ENCODE measurements at places on chromosomes 7 and 10.

DNA sequence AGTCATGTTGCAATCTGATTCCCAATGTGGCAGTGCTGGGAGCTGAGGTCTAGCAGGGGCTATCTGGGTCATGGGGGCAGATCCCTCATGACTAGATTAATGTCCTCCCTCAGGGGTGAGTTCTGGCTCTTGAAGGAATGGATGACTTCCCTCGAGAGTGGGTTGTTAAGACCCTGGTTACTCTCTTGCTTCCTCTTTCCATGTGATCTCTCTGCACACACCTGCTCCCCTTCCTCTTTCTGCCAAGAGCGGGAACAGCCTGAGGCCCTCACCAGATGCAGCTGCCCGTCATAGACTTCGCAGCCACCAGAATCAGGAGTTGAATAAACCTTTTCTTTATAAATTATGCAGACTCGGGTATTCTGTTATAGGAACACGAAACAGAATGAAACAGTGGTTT lies 37.8 kb downstream of the SFMBT2 start:
- DNase-seq, result no peak

GRCh38 chr7:17696422-17696821 lies 243.9 kb downstream of the SNX13 start:
- no peak for DNase-seq

GRCh38 chr10:70410608-70411007 lies 6.7 kb downstream of the EIF4EBP2 start:
- DNase-seq, result no peak

GRCh38 chr10:83682414-83682813 lies 456.9 kb upstream of the GHITM start:
- DNase-seq, result no peak

DNA sequence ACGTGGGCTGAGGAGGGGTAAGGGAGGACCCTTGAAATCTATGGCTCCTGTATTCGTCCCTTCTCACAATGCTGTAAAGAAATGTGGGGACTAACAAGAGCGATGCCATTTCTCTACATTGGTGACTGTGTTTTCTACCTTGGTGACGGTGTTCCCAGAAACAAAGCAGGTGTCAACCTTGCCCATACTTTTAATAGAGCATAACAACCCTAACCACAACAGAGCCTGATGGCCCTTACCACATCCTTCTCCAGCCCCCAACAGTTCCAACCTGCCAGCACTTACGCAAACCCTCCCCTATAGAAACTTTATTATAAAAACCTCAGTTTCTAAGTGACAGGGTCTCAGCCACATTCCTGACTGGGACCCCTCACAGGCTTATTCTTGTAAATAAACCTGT lies 28.2 kb upstream of the ADCYAP1R1 start:
- DNase-seq, result no peak

DNA sequence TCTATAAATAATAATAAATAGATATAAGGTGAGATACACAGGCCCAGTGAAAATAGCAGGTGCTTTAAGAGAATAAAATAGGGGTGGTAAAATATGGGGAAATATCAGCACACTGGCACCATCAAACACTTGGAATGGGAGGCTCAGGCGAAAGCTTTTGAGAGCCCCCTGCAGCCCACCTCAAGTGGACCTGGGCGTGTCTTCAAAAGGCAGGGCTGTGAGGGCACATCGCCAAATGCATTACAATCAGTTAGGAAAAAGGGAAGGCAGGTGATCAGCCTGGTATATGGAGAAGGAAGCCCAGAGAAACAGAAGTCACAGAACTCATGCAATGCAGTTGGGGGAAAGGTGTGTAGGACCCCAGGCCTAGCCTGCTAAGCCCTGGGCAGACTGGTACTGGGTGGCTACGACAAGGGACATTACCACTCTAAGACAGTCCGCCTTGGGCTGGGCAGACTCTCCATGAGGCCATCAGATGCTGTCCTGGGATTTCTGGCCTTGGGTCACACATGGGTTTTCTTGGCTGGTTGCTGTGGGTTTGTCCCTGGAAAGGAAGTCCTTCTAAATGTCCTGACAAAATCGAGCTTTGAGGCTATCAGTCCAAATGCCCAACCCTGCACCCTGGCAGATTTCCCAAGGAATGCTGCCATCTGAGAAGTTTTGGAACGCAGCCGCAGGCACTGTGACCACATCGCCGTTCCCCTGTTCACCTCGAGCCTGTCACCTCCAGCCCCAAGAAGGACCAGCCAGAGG lies 330.6 kb downstream of the GRID1 start:
- DNase-seq, result no peak

- no peak for DNase-seq
Observed at GRCh38 chr10:13475124-13475523, 53.7 kb downstream of the BEND7 start.

DNA sequence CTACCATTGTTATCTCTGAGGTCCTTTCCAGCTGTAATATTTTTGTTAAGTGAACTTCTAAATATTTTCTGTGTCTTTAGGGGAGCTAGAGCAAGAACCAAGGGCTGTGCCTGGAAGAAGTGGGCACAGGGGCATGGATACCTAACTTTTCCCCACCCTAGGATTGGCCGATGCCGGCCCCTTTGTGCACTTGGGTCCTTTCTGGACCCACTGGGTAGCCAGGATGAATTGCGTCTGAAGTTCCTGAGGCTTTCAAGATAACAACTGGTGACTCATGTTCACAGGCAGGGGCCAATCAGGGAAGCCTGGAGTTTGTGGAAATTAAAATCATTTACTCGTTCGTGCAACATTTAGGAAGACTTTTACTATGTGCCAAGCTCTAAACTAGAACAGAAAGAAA lies 758 bp downstream of the DPCD start:
- DNase-seq, result no peak

GRCh38 chr10:49174926-49175500 lies 13.2 kb downstream of the TMEM273 start:
- DNase-seq, result no peak

DNA sequence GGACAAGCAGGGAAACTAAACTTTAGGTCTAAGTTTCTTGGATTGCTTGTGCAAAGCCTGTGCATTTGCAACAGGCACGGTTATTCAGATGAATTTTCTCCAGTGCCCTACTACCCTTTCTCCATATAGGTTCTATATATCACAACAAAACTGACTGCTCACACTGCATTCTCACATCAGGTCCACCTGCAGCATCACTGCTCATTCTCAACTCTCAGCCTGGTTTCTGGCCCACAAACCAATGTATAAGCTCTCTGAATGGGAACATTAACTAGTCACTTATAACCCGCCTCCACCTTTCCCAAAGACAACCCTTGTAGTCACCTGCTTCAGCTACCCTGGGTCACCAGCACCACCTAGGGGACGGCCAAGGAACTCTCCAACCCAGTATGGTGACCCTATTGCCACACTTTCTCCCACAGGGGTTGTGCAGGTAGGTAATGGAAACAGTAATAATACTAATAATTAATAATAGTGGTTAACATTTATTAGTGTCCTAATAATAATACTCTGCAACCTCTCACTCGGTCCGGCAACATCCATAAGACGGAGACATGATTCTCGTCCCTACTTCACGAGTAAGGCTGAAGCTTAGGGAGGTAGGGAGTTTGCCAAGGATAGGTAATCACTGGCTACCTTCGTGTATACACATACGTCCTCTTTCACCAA lies 97.3 kb downstream of the CLEC2L start:
- peak; percentile 67 for DNase-seq

- DNase-seq, result no peak
Observed at GRCh38 chr10:58867683-58868082, 308.8 kb upstream of the PHYHIPL start.

- DNase-seq, result no peak
Observed at GRCh38 chr7:117247809-117248208, 75.0 kb downstream of the WNT2 start.

GRCh38 chr10:111482621-111483216 lies 405.9 kb downstream of the ADRA2A start:
- DNase-seq, result no peak

- no peak for DNase-seq
Observed at GRCh38 chr7:140364819-140365218, 33.5 kb downstream of the SLC37A3 start.

DNA sequence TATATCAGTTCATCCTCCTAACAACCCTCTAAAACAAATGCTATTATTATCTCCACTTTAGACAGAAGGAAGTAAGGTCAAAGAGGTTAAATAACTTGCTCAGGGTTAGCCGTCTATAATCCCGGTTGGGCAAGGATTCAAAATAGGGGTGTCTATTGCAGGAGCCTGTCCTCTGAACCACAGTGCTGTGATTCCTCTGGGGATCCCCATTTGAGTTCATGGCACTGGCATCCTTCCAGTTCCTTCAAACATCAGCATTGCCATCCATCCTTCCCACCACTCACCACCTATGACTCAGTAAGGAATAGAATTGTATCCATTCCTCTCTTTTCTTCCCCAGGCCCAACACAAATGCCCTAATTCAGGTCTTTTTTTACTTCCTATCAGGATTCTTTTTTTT lies 25.6 kb downstream of the HPS6 start:
- no peak for DNase-seq

DNA sequence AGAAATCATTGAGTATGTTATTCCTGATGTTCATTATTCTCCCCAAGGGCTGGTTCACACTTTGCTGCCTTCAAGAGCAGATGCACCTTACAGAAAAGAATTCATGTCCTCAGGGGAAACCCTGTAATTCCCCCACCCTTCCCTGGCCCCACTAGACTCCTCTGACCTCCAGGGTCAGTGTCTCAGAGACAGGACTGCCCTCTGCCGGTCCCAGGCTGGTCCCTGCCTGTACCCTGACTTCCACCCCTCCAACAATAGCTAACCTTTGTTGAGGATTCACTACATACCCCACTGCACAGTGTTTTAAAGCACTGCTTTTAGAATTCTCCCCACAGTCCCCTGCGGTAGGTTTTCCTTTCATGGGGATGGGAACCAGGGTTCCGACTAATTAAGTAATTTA lies 4.4 kb upstream of the SEPHS1 start:
- DNase-seq, result no peak

DNA sequence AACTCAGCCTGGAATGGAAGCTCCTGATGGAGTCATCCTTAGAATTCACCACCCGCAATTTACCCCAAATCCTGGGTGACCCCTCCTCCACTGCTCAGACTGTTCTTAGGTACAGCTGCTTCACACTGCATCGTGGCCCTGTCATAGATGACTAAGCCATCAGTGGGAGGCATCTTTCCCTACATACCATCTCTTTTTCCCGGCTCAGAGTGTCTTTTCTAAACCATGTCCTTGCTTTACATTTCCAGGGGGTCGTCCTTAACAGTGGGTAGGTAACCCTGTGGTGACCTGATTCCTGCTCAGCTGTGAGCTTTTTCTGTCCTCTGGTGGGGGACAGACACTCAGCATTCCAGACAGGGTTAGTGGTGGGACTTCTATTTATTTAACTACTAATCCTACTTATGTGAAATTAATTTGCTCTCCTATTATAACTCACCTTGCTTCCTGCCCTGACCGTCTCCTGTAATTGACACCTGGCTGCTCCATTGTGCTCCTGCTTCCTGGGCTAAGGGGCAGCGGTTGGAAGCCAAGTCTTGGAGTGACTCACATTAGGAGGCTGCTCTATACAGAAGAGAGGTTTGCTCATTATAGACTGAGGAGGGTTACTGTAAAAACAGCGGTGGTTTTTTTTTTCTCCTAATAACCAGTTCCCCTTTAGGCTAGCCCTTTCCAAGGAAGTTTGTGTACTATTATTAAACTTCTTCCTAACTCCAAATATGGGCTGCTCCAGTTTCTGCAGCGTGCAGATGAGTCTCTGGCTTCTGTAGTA lies 40.6 kb downstream of the PYROXD2 start:
- no peak for DNase-seq

DNA sequence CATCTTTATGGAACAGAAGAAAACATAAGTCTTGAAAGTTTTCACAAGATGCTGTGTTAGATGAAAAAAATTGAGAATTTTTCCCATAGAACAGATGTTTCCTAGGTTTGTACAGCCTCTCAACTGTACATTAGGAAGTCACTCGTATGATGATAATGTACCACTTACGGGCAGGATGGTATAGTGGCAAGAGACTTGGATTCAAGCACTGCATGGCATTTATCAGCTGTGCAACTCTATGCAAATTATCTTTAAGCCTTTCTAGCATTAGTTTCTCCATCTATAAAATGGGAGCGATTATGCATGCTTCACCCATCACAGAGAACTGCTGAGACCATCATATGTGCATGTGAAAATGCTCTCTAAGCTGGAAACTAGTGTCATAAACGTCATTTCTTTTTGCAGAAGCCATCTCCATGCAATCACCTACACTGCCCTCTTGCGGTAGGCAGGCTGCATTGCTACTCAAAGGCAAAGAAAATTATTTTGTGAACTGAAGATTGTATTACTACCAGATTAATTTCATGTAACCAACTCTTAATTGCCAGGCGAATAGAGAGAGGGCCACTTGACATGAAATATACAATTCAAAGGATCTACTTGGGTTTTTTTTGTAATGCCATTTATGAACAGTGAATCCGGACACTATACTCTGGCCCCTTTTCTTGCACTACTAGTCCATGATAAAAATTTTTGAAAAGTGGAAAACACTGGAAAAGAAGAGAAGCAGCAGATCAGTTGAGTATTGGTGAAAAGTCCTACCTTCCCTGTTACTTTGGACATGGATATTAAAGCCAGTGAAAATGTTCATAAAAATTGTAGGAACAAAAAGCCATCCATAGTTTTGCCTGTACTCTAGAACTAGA lies 102.3 kb downstream of the JAZF1 start:
- DNase-seq, result peak; percentile 47

- DNase-seq, result no peak
Observed at GRCh38 chr7:36148422-36149065, 4.5 kb upstream of the EEPD1 start.

DNA sequence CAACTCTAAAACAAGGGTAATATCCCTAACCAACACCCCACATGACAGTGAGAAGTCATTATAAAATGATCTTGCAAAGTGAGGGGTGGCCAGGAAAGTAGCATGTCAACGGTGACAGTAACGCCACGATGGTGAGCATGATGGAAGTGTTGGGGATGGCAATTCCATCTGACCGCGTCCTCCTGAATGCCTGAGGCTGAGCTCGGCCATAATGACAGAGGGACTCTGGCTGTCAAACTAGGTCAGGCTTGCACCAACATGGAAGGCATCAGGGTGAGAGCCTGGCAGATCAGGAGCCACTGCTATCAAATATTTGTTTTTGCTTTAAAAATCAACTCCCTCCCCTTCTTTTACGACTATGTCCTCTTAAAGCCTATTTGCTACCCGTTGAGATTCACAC lies 55.7 kb upstream of the EFCAB10 start:
- no peak for DNase-seq

GRCh38 chr7:70356787-70357328 lies 758.6 kb downstream of the AUTS2 start:
- no peak for DNase-seq

GRCh38 chr7:18803923-18804322 lies 308.4 kb downstream of the HDAC9 start:
- DNase-seq, result no peak

DNA sequence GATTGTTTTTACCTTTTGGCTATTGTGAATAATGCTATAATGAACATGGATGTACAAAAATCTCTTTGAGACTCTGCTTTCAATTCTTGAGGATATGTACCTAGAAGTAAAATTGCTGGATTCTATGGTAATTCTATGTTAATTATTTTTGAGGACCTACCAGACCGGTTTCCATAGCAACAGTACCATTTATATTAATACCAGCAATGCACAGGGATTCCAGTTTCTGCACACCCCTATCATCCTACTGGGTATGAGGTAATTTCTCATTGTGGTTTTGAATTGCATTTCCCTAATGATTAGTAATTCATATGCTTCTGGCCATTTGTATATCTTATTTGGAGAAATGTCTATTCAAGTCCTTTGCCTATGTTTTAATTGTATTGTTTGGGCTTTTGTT lies 9.9 kb upstream of the PPP1R9A start:
- no peak for DNase-seq

Data from stimulated activated CD4-positive, alpha-beta T cell treated with anti-CD3 and anti-CD28 coated beads, Interleukin-1b, Interleukin-23, amount 100 ng/mL, for 48 hours (primary cell).